ENCODE measurements at places on chromosomes 3 and 15.

- DNase-seq, result no peak
Measured at GRCh38 chr3:30443756-30444673, 162.4 kb upstream of the TGFBR2 start.

- DNase-seq, result no peak
Measured at GRCh38 chr3:190424108-190424477, 25.6 kb downstream of the TMEM207 start.

- peak; percentile 47 for DNase-seq
Measured at GRCh38 chr3:50550079-50550736, 17.3 kb downstream of the C3orf18 start.

DNA sequence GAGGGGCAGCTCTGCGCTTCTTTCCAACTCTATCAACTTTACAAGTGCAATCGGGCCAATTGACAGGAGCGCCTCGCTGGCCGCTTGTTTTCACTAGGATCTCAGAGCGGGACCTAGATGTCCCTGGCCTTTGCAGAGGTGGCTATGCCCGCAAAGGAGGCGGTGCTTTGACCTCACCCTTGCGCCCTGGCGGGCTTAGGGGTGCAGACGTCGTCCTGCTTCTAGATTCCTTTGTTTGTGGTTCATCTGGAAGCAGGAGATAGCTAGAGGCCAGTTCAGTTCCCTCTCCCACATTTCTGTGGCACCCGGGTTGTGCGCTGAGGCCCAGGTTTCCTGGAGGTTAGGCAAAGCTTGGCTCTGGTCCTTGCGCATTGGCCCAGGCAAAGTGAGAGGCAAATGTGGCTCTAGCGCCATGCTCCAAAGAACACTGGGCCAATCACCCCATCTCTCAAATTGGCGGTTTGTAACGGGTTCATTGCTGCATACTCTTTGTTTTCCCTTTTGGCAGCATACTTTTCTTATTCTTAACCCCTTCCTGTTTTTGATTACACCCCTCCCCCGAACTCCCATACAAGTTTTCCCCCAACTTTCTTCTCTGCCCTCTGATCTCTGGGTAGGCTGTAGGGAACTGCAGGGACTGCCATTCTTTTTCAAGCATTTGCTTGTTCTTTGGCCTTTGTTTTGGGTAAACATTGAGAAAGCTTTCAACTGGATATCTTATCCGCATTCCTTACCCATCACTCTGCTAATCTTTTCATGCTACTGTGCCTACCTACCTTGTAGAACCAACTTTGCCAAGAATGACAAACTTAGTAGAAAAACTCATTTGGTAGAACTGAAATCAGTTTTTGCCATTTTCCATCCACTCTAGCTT is 1.4 kb downstream of the PPM1L start:
- no peak for DNase-seq

- peak; percentile 27 for DNase-seq
Measured at GRCh38 chr15:84715441-84716035, 401 bp downstream of the SEC11A start.

DNA sequence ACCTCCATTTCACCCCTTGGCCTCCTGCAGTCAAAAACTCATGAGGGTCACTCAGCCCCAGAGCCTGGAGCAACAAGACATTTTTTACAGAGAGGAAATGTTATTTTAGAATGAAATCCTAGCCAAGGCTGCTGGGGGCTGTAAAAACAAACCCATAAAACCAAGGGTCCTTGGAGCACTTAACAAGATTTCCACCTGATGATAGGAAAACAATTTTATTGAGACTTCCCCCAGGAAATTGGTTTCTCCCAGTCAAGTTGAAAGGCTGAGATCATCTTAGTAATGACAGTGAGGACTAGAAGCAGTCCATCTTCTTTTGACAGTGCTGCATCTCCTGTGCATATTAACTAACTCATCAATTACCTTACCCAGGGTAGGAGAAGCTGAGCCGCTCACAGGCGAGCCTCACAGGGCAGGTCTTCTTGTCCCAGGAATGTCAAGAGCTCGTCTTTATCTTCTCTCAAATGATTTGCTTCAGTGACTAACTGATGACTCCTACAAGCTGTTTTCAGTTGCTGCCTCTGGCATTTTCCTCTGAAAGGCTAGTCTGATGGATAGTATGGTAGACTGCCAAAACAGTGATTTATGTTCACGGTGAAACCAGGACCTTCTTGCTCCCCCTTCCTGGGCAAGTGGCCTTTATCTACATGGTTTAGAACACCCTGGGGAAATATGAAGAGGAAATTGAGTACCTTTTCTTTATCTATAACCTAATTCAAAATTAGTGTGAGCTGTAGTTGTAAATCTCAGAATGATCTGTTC is 34.6 kb upstream of the AEN start:
- DNase-seq, result no peak

DNA sequence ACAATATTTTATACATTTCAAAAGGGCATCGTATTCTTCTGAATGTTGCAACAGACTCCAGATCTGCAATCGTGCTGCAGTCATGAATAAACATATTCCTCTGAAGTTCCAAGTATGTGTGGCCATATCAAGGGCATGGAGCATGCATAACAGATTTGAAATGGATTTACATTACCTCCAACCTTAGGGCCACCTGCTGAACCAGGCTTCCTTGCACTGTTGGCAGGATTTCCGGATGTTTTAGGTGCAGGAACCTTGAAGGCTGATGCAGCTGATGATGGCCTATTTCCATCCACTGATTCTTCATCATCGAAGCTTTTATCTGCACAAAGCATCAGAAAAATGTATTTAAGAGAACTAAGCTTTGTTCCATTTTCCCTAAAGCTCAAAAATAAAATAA is 73.5 kb downstream of the CLASP2 start:
- DNase-seq, result no peak

GRCh38 chr3:71548705-71549384 is 34.7 kb downstream of the FOXP1 start:
- no peak for DNase-seq

- no peak for DNase-seq
Measured at GRCh38 chr3:135982922-135983581, 17.5 kb downstream of the PPP2R3A start.

DNA sequence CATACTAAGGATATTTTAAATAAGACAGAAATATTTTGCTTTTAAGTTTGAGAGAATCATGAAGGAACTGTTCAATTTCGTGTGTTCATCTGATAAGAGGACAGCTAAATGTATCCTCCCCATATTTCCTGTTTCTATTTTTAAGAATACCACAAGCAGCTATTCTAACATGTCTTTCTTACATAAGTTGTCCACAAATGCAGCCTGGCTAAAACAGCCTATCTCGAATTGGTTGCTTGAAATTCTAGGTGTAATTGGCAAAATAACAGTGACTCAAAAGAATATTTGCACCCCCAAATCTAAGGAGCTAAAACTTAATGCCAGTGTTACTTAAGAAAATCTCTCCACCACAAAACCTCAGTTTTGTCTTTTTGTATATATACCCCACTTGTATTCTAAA is 35.0 kb downstream of the BTLA start:
- DNase-seq, result no peak

Data from stimulated activated CD4-positive, alpha-beta T cell treated with anti-CD3 and anti-CD28 coated beads, Interleukin-15, amount 100 ng/mL, for 1 hour (primary cell).